ENCODE measurements at places on chromosomes 2 and 18.

DNA sequence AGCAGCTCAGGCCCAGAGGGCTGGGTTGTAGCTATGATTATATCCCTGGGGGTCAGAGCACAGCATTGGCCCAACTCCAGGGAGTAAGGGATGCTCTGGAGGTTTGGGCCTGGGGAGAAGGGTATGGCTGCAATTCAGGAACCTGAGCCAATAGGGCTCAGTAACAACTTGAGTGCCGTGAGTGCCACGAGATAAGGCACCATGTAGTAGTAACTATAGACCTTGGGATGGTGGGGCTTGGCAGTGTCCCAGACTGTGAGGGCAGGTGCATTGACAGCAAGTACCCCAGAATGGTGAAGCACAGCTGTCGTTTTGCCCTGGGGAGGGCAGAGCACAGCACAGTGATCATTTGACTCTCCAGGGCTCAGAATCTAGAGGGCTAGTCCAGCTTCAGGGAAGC, 45.1 kb upstream of the ZNF396 start:
- no peak for DNase-seq

- no peak for DNase-seq
Observed at GRCh38 chr2:12168791-12169388, 422.5 kb downstream of the LPIN1 start.

DNA sequence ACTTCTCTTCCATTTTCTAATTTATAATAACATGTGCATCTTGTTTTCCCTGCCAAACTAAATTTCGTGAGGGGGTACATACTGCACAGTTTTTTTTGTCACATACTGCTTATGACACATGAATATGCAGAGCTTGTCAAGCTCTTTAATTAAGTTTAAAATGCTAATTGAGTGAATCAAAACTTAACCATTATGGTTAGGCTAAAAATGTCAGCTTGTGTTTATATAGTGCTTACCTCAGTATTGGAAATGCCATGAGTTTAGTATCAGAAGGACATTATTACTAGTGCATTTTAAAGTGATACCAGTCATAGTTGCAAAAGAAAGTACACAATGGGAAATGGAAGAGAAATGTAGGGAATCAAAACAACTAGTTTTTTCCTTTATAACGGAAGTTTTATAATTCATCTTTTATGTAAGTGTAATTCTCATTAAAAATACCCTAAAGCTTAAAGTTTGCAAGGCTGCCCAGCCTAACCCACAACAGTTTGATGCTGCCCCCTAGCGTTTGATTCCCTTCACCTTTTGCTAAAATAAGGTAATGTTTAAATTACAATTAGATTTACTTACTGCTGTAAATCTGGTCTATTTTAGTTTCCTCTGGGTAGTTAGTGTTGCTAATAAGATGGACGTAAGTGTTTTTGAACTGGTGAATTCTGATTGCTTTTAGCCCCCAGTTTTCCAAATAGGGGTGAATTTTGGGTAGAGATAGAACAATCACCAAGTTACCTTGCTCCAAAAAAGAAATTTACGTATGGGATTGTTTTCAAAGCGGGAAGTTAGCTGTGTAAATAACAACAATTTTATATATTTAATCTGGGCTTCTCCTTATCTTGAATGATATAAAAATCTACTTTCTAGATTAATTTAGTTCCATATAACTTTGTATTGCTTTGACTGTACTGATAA, 3.2 kb downstream of the SLC39A10 start:
- peak; percentile 74 for DNase-seq

DNA sequence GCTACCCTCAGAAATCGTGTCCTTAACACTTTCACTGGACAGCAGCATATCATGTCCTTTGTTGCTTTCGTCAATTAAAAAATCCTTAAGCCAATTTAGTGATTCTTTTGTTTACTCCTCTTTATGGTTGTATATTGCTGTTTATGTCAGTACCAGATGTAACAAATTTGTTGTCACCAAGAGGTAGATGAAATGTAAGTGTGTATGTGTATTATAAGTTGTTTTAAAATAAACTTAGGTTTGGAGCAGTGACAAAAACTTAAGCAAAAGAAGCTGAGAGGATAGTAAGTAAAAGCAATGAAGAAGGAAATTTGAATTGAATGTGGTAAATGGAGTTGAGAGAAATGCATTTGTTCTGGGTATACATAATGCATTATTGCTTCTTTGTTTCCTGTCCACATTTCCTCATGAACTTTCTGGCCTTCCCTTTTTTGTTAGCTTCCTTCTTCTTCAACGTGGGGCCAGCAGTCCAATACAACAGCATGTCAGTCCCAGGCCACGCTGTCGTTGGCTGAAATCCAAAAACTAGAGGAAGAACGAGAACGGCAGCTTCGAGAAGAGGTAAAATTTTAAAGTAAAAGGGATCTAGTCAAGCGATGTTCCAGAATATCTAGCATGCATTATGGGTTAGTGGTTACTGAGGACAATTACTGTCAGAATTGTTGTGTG, 30.5 kb upstream of the SNORC start:
- no peak for DNase-seq

DNA sequence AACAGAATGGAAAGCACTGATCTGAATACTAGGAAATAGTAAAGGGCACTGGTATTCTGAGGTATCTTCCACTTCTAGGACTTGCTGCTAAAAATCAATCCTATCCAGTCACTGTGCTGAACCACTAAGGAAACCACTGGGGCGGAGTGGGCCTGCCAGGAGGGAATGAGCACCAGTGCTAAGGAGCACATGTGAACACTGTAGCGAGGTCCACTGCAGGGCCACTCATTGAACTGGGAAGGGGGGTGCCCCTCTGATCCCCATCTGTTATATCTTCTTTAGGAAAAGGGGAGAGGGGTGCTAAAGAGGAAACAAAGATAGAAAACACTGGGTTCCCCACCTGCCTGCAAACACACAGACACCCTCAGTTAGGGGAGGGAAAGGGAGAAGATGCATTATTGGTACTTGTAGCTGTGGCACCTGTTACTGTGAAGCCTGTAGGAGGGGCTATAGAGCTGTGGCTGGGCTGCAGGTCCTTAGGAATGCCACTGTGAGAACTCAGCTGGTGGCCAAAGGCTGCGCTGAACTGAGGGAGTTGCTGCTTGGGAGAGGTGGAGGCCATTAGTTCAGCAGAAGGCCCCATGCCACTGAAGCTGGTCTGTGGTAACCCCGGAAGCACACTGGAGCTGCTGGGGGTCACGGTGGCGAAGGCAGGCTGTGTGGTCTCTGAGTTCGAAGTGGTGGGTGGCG, 81.8 kb downstream of the INO80D start:
- DNase-seq = no peak

DNA sequence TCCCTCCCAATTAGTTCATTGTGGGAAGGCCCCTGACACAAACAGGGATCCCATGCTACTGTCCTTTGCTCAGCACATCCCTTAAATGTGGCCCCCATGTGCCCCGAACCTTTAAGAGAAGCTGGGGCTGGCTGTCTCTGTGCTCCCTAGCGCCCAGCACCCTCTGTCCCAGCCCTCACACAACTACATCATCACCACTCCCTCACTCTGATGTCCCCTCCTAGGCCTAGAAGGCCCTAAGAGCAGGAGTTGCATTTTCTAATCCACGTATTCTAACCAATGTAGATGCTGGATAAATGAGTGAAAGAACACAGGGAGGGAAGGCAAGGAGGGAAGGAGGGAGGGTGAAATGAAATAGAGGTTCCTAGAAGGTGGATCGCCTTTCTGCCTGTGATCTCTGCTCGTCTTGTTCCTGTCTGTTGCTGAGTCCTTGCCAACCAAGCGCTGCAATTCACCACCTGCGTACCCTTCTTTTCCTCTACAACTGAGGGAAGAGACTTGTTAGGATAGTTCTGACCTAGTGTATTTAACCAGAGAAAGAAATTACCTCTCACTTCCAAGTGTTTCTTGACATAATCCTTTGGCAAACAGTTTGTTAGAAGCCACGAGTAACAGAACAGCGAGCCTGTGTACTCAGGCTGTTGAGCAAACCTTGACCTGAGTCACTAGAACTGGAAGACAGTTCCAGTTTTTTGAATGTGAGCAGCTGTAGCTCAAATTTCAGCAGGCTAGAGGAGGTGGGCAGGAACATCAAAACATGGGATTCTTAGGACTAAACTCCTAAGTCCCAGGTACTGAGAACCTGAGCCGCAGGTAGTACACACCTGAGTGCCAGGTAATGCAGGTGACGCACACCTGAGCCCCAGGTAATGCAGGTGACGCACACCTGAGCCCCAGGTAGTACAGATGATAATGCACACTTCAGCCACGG, 181.5 kb upstream of the ID2 start:
- no peak for DNase-seq

DNA sequence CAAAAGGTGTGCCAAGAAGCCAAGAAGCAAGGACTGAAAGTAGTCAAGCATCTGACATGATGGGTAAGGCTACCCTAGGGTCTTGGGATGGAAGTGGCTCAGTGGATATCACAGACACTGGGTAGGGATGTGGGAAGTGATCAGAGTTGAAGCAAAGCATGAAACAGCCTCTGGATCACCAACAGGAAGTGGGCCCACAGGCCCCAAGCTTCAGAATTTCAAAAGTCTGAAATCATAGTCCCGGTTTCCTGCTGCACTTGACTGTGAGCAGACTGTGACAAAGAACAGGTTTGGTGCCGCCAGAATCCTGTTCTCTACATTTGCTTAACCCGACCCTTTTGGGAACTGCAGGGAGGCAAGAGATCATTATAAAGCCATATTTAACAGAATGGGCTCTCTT, 57.4 kb downstream of the SP100 start:
- no peak for DNase-seq

DNA sequence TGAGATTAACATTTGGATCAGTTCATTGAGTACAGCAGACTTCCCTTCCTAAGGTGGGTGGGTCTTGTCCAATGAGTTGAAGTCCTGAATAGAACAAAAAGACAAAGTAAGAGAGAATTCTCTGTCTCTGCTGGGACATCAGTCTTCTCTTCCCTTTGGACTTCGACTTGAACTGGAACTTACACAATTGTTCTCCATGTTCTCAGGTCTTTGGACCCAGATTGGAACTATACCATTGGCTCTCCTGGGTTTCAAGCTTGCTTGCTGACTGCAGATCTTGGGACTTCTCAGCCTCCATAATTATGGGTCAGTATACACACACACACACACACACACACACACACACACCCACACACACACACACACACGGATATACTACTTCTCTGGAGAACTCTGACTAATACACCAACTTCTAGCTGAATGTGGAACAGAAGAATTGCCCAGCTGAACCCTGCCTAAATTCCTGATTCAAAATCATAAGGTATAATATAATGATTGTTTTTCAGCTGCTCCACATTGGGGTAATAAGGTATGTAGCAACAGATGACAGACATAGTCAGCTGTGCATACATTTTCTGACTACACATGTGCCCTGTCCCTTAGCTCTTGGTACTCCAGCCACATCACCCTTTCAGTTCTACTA, 214.0 kb downstream of the TGIF1 start:
- no peak for DNase-seq

GRCh38 chr2:83461135-83461534, 997.9 kb downstream of the SUCLG1 start:
- DNase-seq = no peak

DNA sequence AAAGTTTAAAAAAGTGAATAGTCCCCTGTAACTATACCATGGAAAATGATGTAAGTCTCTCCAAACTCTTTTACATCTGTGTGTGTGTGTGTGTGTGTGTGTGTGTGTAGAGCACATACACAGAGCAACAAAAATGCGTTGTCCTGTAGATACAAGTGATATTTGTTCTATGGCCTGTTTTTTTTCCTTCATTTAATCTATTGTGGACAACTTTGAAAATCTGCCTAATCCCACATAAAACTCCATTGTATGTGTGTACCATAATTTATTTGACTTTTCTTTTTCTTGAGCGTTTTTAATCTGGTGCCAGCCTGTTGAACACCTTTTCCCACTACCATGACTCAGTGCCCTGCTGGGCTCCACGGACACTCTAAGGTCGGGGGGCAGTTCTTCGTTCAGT, 52.3 kb upstream of the ELOA2 start:
- no peak for DNase-seq

GRCh38 chr2:120014226-120014980, 1.5 kb downstream of the EPB41L5 start:
- no peak for DNase-seq

- no peak for DNase-seq
Observed at GRCh38 chr2:144030791-144031190, 489.1 kb downstream of the ZEB2 start.

DNA sequence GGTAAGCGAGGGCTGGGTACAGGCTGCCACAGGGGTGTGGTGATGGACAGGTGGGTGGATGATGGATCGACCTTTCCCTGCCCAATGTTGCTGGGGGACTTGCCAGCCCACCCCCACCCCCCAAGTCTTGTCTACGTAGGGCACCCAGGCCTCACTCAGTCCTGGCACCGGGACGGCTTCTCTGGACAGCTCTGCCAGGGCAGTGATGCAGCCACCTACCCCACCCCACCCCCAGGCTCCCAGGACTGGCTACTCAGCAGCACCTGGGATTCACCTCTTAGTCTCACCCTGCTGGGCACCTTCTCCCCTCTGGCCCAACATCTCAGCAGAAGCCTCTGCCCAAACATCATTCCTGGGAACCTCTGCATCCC, 55.7 kb downstream of the ANKMY1 start:
- DNase-seq = no peak

Data from activated naive CD4-positive, alpha-beta T cell treated with Interleukin-2 at 50 U/mL for 16 hours (primary cell).